ENCODE measurements at places on chromosomes 3 and 15. TPM values are rescaled to one million over a fixed set of nuclear protein-coding genes. Genes with fewer than 3 reads are reported as not detected.

DNA sequence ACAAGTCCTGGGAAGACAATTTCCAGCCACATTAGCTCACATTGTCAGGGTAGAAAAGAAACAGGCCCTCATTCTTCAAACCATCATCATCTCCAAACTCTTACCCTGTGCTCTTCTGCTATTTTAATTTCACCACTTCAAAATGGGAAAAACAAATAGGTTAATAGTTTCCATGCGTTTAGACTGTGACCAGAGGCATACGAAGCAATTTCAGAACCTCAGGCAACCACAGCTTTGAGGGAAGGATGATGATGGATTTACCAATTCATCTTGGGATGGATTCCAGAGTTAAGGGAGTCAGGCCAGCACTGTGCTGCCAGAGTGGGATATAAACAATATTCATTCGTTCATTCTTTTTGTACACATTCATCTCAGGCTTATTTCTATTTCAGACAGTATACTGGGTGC is 307.8 kb upstream of the TPRG1 start:
- no peak for DNase-seq

GRCh38 chr3:69200384-69201068 is 78.1 kb upstream of the LMOD3 start:
- peak; percentile 37 for DNase-seq

DNA sequence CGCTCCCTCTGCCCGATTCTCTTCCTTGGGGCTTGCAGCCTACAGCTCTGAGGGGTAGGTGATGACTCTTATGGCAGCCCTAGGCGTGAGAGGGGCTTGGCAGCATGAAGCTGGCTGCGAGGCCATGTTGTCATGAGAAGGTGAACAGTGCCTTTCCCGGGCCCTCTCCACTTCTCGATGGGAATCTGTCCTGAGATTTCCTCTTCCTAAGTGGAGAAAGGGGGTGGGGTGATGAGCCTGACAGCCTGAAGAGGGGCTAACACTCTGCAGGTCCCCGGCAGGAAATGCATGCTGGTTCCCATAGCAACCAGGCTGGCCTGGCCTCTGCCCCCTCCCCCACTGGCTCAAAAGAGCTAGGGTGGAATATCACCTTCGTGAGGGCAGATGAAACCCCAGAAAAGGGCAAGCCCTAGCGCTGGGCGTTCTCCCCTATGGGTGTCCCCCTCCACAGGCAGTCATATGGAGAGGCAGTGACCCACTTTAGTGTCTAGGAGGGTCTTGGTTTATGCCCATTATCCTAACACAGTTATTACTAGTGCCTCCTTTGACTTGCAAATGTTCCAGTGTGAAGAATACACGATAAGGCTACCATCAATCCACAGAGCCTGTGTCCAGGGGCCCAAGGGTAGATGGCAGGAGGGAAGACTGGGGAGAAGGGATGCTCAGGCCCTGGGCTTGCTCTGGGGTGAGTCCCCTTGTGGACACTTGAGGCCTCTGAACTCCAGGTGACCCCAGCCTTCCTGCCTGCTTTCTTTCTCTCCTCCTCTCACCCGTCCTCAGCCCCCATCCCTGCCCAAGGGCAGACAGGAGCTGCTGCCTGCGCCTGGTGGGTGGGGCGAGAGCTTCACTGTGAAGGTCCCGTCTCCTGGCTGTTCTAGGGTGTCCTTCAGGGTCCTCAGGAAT is 13.2 kb downstream of the EPHB3 start:
- DNase-seq: no peak

GRCh38 chr15:25789616-25789999 is 73.5 kb downstream of the ATP10A start:
- DNase-seq: no peak

- no peak for DNase-seq
Observed at GRCh38 chr3:138157743-138158142, 17.0 kb downstream of the DBR1 start.

- no peak for DNase-seq
Observed at GRCh38 chr3:23711916-23712494, 93.8 kb upstream of the UBE2E1 start.

GRCh38 chr3:65406470-65406869 is 632.2 kb downstream of the MAGI1 start:
- no peak for DNase-seq

DNA sequence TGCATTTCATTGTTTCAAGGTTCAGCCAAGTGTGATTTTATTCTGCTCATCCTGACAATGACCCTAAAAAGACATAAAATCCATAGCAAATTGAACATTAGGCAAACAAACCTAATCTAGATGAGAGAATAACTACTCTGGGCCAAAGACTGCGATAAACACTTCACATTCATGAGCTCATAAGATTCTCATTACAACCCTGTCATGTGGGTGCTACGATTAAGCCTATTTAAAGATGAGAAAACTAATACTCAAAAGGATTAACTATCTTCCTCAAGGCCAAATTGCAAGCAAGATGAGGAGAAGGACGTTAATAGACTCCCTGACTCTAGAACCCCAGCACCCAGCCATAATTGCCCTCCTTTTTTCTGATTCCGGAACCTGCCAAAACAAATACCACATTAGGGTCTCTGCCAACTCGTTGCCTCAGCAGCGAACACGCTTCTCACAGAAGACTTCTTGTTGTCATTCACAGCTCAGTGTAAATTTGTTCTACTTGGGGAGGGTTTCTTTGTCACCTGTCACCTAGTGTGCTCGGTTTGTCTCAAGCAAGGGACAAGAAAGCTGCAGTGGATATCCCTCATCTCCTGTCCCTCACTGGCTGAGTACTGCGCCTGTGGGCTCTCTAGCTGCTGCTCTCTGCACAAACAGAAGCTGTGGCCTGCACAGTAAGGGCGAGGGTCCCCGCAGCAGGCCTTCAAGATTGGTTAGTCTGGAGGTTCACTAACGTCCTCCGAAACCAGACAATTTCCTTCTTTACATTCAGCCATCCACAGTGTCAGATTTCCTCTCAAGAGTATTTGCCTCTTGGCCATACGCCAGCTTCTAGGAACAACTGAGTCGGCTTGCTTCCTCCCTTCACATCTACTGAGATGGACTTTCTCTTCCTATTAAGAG is 200.0 kb upstream of the UBE2E2 start:
- no peak for DNase-seq

- no peak for DNase-seq
Observed at GRCh38 chr15:91928675-91929074, 75.2 kb downstream of the SLCO3A1 start.

DNA sequence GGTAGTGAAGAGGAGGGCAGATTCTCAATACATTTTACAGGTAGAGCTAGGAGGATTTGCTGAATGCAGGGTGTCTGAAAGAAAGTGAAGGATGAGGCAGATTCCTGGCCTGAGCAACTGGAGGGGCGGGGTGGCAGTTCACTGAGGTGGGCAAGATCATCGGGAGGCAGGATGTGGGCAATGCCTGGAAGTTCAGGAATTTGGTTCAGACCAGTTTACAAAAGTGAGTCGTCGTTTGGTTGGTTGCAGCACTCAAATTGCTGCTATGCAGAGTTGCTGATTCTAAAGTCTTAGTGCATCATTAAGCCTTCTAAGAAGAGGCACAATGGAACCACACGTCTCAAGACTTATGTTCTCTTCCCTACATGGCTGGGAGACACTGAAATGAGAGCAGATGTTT is 134.0 kb downstream of the MFSD1 start:
- no peak for DNase-seq

- DNase-seq: no peak
Observed at GRCh38 chr15:62125773-62126172, 39.3 kb downstream of the C2CD4B start.

DNA sequence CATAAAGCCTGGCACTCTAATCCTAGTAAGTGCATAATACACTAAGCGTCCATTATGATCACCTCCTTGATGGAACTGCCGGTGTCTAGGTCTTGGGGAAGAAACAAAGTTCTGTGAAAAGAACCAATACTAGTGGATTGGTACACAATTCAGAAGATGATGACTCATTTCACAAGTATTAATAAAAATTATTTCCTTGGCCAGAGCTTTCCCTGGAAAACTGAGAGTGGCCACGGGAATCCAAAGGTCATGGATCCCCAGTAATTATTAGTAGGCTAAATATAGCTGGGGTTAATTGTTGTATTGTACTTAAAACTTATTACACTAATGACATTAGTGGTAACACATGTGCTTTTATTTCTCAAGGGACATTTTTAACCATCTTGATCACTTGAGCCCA is 808.0 kb upstream of the NR2F2 start:
- no peak for DNase-seq

GRCh38 chr3:138036572-138036971 is 26.6 kb downstream of the CLDN18 start:
- no peak for DNase-seq

GRCh38 chr3:127692501-127693335 is 20.0 kb downstream of the ABTB1 start:
- peak; percentile 10 for DNase-seq

DNA sequence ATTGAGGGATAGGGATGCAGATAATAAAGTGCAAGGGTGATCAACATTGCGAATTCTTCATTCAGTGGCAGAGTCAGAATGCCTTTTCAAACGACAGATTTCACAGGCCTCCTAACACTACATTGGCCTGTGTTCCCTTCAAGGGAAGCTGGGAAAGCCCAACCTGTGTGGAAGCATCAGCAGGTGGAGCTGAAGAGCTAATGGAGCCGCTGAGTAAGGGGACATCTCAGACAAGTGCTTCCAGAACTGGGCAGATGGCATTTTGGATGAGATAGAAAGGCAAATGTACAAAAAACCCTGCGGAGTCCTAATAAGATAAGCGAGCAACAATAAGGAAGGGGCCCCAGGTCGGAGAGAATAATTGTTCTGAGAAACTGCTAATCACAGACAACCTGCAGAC is 8.5 kb upstream of the SLC24A5 start:
- no peak for DNase-seq

GRCh38 chr3:129690406-129690805 is 83.9 kb upstream of the PLXND1 start:
- DNase-seq: no peak

GRCh38 chr3:184405075-184406030 is 25.5 kb downstream of the CHRD start:
- DNase-seq: no peak

DNA sequence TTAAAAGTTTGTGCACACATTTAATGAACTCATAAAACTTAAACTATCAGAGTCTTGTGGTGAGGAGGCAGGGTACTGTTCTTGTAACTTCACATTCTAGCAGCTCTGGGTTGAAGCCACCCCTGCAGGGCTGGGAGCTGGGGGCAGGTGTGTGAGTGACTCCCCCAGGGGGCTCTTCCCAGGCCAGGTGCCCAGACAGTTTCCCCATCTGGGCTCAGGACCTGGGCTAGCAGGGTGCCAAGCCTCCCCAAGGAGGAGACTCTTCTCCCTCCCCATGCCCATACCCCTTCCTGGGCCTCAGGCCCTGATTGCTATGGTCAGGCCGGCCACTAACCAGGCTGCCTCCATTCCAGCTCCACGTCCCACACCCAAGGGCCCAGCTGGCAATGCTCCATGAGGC is 22.0 kb upstream of the CHCHD6 start:
- no peak for DNase-seq

GRCh38 chr3:27607370-27607769 is 114.8 kb downstream of the EOMES start:
- no peak for DNase-seq

- no peak for DNase-seq
Observed at GRCh38 chr3:145673838-145674237, 487.1 kb downstream of the PLOD2 start.

DNA sequence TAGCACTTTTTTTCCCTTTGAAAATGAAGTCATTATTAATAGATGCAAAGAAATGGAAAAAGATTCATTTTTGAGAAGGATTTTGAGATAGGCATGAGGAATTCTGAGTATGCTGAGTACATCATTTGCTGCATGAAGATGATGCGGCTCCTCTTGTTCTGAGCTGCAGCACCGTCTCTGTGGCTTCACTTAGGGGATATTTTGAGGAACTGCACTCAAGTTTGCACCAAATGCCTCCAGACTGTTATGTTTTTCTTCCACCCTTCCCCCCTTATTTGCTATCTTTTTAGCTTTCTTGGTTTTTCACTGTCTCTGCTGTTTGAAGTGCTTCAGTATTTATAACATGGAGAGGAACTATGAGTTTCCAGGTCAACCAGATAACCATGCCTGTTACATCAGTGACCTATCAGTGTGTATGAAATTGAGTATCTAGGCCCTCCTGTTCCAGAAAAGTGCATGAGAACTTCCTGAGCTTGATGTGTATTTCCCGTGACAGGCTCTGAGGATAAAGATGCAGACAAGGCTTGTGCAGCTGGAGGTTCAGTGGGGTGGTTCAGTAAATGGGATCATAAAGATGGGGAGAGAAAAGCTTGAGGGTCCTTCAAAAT is 128.7 kb downstream of the PDCD6IP start:
- no peak for DNase-seq

EHD4 gene
- 34.0 TPM for total RNA-seq

REC114 gene
- total RNA-seq: 1.8 TPM

DNAH12 gene
- total RNA-seq: 0.03 TPM

GOLGA8G gene
- total RNA-seq: not detected

KCNMB2 gene
- total RNA-seq: 9.8 TPM

NUP210 gene
- total RNA-seq: 2.8 TPM

PRR20G gene
- not detected for total RNA-seq

A4GNT gene
- not detected for total RNA-seq

CRABP1 gene
- not detected for total RNA-seq

IL17RB gene
- 1.6 TPM for total RNA-seq

NRROS gene
- total RNA-seq: 6.0 TPM

SAMMSON gene
- not detected for total RNA-seq

MFAP1 gene
- 16.9 TPM for total RNA-seq
